ENCODE measurements at places on chromosomes 11 and 22.
A peak's percentile ranks its signal among the peaks of the same experiment; 100 is the strongest.

- no peak for DNase-seq
These were observed 94.6 kb upstream of the PITPNB start for GRCh38 chr22:28013611-28014010.

DNA sequence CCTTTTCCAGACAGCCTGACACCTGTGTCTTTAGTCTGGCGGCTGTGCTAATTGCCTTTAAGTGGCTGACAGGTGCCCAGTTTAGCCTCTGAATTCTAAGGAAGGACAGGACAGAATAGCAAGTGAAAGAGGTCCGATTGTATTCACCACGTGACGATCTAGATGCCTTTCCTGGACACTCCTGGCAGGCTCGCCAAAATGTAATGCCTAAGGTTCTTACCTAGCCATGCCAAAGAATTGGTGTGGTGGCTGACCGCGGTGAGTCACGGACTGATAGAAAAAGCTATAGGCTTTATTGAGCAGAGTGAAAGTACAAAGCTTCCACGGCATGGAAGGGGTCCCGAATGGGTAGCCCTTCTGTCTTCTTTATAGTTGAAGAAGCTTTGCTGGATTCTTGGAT lies 26.7 kb downstream of the ANKRD42 start:
- no peak for DNase-seq

DNA sequence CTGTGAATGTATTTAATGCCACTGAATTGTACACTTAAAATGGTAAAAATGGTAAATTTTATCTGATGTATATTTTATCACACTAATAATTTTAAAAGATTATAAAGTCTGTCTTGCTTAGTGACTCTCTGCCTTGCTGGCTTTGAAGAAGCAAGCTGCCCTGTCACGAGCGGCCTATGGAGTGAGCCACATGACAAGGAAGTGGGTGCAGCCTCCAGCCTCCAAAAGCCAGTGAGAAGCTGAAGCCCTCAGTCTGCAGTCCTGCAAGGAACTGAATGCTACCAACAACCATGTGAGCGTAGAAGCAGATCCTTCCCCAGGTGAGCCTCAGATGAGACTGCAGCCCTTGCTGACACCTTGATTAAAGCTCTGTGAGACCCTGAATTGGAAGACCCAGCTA lies 20.0 kb downstream of the C11orf24 start:
- no peak for DNase-seq

GRCh38 chr22:40368016-40368415 lies 2.4 kb upstream of the SGSM3 start:
- DNase-seq: no peak

GRCh38 chr11:120601536-120601935 lies 90.0 kb downstream of the GRIK4 start:
- DNase-seq: peak; percentile 34

DNA sequence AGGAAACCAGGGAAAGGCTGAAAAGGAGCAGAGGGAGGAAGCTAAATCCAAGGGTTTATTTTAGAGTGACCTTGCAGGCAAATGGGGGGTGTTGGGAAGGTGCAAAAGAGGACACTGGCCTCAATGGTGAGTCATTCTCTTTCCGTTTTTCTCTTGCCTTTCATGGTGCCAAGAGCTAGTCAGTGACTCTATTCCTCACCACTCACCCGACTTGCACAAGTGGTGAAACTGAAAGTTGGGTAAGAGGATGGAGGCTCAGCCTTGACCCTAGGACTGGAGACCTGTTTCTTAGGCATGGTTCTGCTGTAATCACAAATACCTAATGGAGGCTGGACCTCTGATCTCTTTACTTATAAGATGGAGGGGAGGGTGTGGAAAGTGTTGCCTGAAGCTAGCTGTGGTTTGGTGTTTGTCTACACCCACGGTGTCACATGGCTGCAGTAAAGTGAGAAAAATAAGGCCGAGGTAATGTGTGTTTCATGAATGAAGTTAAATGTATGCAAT lies 67.3 kb upstream of the CREB3L1 start:
- DNase-seq: peak; percentile 93

DNA sequence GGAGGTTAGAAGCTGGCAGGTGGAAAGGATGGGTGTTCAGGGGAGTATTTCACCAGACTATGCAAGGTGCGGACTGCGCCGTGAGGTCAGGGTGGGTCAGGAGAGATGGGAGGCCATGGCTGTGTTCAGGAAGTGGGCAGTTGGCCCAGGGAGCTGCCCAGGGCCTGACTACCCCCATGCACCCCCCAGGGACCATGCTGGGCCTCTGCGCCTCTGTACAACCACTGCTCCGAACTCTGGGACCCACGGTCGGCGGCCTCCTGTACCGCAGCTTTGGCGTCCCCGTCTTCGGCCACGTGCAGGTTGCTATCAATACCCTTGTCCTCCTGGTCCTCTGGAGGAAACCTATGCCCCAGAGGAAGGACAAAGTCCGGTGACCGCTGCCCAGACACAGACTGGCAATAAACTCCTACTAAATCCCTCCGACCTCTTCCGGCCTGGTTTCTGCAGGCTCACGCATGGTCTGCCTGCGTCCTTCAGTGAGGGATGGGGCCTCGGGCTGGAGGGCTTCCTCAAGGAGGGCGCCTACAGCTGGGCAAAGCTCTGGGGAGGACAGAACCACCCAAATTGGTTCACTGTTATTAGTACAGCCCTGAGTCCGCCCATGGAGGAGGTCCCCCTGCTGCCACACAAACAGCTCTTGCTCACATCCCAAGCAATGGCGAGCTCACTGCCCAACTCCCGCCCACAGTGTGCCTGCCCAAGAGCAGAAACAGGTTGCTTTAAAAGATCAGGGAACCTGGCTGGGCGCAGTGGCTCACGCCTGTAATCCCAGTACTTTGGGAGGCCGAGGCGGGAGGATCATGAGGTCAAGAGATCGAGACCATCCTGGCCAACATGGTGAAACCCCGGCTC lies 4.2 kb downstream of the PHLDA2 start:
- DNase-seq: no peak

- no peak for DNase-seq
These were observed 158.5 kb downstream of the ADAMTS15 start for GRCh38 chr11:130606781-130607511.

DNA sequence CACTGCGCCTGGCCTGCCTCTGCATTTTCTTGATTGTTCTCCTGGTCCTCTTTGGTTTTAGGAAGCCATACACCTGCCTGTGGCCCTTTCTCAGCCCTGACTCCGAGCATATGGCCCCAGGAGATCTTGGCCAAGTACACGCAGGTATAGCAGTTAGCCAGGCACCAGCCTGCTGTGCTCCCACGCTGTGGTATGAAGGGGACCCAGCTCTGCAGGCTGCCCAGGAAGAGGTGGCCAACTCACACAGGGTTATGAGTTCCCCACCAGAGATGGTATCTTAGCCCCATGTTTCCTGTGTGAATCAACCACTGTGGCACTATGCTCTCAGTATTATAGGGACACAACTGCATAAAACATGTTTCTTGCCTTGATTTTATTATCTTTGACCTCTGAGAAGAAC lies 31.1 kb downstream of the SGSM3 start:
- no peak for DNase-seq

DNA sequence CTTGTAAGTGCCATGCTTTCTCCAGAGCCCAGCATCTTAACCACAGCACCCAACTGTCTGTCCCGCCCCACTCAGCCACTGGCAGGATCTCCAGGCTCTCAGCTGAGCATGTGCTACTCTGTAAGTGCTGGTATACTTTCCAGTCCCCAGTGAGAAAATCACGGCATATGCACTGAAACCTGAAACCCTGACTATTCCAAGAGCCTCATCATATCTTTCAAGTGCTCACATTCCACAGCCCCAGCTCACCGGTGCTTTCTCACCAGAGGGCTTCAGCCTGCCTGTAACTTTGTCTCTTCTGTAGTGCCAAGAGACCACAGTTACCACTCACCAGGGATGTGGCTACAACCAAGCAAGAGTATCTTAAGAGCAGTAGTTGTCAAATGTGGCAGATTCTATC lies 24.4 kb upstream of the PAMR1 start:
- peak; percentile 99 for DNase-seq

- DNase-seq: peak; percentile 95
These were observed 35.6 kb upstream of the ADORA2A start for GRCh38 chr22:24391836-24392217.

- no peak for DNase-seq
These were observed 38.9 kb upstream of the CCDC34 start for GRCh38 chr11:27401833-27402316.

Data from iris pigment epithelial cell (primary cell).